ENCODE measurements at places on chromosomes 3 and 15. TPM values are rescaled to one million over a fixed set of nuclear protein-coding genes. Genes with fewer than 3 reads are reported as not detected.

DNA sequence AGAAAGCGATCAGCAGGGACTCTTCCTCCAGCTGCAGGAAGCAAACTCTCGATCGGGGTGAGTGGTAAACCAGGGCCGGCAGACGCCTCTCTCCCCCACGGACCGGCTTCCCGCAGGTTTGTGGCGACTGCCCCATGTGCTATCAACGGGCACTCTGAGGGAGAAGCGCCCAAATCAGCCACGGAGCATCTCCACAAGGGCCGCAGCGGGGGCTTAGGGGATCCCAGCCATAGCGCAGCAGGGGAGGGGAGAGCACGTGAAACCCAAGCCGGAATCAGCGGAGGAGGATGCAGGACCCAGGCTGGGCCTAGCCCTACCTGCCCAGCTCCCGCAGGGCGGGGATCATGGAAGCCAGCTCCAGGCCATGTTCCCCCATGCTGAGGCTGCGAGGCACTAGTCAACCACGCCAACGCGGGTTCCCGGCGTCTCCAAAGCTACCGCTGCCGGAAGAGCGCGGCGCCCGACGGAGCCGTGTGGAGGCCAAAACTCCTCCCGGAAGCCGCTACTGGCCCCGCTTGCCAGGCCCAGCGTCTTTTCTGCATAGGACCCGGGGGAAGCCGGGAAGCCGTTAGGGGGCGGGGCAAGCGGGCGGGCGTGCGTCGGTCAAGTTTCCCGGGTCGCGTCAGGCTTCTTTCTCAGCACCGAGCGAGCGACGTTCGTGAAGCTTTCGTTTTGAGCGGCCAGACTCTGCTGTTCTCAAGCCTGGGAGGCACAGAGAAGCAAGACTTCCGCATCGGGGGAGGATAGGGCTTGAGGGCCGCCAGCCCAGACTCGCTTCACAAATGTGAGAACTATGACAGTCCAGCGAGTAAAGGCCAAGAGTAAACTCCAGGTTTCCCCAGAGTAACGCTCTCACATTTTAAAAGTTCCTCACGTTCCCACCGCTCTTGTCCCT is at the start of gene ATR:
Gene ATR, minus strand, starts transcription at position 405 of the 895 bp plus-strand sequence. Its CDS starts 29 bp downstream, at position 376.
- H3K27ac ChIP-seq, result peak within 1 kb of the TSS; percentile 92
- H3K36me3 ChIP-seq, result peaks cover 4% of the 10 kb centered on the region
- DNase-seq, result peak; percentile 99
- H3K4me1 ChIP-seq, result peaks cover 58% of the 10 kb centered on the region
- H3K27me3 ChIP-seq, result no peaks in the 10 kb centered on the region

GRCh38 chr3:100060685-100061484 is 53.4 kb downstream of the FILIP1L start:
- H3K4me1 ChIP-seq, result no peaks in the 10 kb centered on the region
- H3K27ac ChIP-seq, result no peak overlapping the region
- no peak overlapping the region for H3K4me3 ChIP-seq
- no peaks in the 10 kb centered on the region for H3K27me3 ChIP-seq
- no peaks in the 10 kb centered on the region for H3K36me3 ChIP-seq

GRCh38 chr15:77013776-77014131 is 18.8 kb downstream of the PSTPIP1 start:
- peak; percentile 90 for DNase-seq
- H3K36me3 ChIP-seq, result no peaks in the 10 kb centered on the region
- peaks cover 88% of the 10 kb centered on the region for H3K4me1 ChIP-seq
- peak overlapping the region; percentile 55 for H3K27ac ChIP-seq
- no peak overlapping the region for H3K4me3 ChIP-seq

GRCh38 chr15:65033659-65034269 is 4.3 kb upstream of the MTFMT start:
- no peaks in the 10 kb centered on the region for H3K4me1 ChIP-seq
- H3K4me3 ChIP-seq, result no peak overlapping the region
- no peak for DNase-seq
- H3K27ac ChIP-seq, result no peak overlapping the region

- H3K27ac ChIP-seq, result no peak overlapping the region
- H3K4me3 ChIP-seq, result no peak overlapping the region
- no peaks in the 10 kb centered on the region for H3K36me3 ChIP-seq
- peaks cover 71% of the 10 kb centered on the region for H3K4me1 ChIP-seq
- DNase-seq, result peak; percentile 95
Observed at GRCh38 chr3:13650210-13651056, 101.5 kb downstream of the FBLN2 start.

DNA sequence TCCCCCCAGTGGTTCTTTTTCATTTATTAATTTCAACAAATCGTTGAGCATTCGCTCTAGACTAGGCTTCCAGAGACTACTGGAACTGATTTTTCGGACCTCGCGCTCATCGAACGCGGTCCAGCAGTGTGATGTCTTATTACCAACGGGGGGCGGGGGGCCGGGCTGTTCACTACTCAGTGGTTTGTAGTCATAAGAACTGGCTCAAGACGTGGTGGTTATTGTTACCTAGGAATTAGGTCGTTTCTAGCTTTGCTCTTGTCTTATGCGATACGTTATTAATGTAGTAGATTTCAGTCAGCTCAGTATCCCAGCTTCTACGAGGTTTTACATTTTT is 858 bp downstream of the RBM5 start:
- DNase-seq, result no peak
- H3K27me3 ChIP-seq, result no peaks in the 10 kb centered on the region
- H3K4me3 ChIP-seq, result peak overlapping the region; percentile 91
- H3K27ac ChIP-seq, result peak overlapping the region; percentile 95
- peaks cover 22% of the 10 kb centered on the region for H3K4me1 ChIP-seq

- H3K36me3 ChIP-seq, result no peaks in the 10 kb centered on the region
- H3K27ac ChIP-seq, result no peak overlapping the region
- H3K27me3 ChIP-seq, result no peaks in the 10 kb centered on the region
- H3K4me1 ChIP-seq, result peaks cover 18% of the 10 kb centered on the region
- no peak overlapping the region for H3K4me3 ChIP-seq
- DNase-seq, result no peak
Observed at GRCh38 chr3:161108840-161109239, 3.7 kb upstream of the B3GALNT1 start.

GRCh38 chr3:126873416-126873815 is 109.5 kb upstream of the PLXNA1 start:
- H3K4me3 ChIP-seq, result no peak overlapping the region
- no peaks in the 10 kb centered on the region for H3K36me3 ChIP-seq
- no peaks in the 10 kb centered on the region for H3K27me3 ChIP-seq
- H3K4me1 ChIP-seq, result peaks cover 4% of the 10 kb centered on the region
- no peak overlapping the region for H3K27ac ChIP-seq
- no peak for DNase-seq

DNA sequence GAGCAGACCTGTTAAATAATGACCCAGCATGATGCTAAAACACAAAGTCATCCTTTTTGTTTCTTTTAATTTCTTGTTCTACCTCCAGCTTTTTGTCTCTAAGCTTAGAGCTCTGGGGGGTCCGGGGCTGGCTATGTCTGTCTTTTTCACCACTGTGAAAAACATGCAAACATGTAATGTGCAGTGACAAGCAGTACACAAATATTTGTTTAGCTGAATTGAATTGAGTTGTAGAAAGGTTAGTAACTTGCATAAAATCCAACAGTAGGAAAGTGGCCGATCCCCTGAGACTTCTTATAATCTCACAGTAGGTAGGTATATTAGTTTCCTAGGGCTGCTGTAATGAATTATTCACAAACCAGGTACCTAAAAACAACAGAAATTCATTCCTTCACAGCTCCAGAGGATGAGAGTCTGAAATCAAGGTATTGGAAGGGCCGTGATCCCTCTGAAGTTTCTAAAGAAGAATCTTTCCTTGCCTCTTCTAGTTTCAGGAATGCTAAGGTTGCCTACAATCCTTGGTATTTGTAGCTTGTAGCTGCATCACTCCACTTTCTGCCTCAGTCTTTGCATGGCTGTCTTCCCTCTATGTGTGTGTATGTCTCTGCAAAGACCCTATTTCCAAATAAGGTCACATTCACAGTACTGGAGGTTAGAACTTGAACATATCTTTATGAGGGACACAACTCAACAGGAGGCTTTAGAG is 32.7 kb downstream of the ARL14 start:
- H3K27ac ChIP-seq, result no peak overlapping the region
- peaks cover 2% of the 10 kb centered on the region for H3K27me3 ChIP-seq
- no peak for DNase-seq
- no peaks in the 10 kb centered on the region for H3K4me1 ChIP-seq
- no peaks in the 10 kb centered on the region for H3K36me3 ChIP-seq
- no peak overlapping the region for H3K4me3 ChIP-seq

GRCh38 chr3:194305356-194306108 is 45.6 kb downstream of the CPN2 start:
- H3K4me1 ChIP-seq, result peaks cover 46% of the 10 kb centered on the region
- H3K36me3 ChIP-seq, result no peaks in the 10 kb centered on the region
- DNase-seq, result peak; percentile 69
- H3K27me3 ChIP-seq, result no peaks in the 10 kb centered on the region
- no peak overlapping the region for H3K4me3 ChIP-seq

DNA sequence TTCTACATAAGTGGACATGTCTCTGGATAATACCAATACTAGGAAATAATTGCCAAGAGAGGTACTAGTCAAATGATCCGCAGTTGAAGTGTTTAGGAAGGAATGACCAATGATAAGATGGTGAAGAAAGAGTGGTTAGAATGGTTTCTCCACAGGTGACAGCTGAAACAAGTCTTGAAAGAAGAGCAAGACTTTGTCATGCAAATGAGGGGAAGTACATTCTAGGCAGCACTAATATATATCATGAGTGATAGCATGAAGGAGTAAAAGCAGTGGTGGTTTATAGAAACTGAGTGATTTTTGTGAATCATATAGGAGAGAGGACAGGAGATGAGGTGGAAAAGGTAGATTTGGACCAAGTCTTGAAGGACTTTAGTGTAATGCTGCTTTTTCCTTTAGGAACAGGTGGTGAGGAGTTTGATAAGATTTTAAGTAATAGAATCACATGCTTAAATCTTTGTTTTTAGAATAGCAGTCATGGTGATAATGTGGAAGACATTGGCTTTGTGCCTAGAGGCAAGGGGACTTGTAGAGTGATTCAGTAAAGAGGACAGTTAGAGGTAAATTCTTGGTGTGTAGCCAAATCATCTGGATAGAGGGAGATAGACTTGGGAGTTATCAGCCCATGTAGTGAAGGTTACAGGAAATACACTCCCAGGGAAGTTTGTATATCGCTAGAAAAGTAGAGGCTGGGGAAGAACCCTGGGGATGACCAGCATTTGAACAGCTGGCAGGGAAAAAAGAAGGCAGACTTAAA is 31.9 kb downstream of the SLMAP start:
- no peaks in the 10 kb centered on the region for H3K27me3 ChIP-seq
- no peak overlapping the region for H3K4me3 ChIP-seq
- peaks cover 5% of the 10 kb centered on the region for H3K4me1 ChIP-seq
- no peak for DNase-seq

DNA sequence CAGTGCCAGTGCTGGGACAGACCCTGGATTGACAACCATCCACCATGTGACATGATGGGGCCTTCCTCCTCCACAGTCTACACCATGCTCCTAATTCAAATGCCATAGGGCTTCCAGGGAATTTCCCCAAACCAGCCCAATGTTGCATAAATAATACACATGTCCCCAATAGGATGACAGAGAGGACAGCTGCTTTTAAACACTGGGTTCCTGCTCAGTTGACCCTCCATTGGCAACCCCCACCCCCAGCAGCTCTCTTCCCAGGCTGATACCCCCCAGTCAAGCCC is 28.3 kb upstream of the ATP2B2 start:
- no peaks in the 10 kb centered on the region for H3K4me1 ChIP-seq
- no peak overlapping the region for H3K27ac ChIP-seq
- H3K36me3 ChIP-seq, result no peaks in the 10 kb centered on the region
- DNase-seq, result no peak
- H3K27me3 ChIP-seq, result no peaks in the 10 kb centered on the region
- no peak overlapping the region for H3K4me3 ChIP-seq

GRCh38 chr15:71451130-71451529 is 335.9 kb downstream of the THSD4 start:
- no peak overlapping the region for H3K27ac ChIP-seq
- H3K36me3 ChIP-seq, result no peaks in the 10 kb centered on the region
- H3K4me1 ChIP-seq, result no peaks in the 10 kb centered on the region
- no peak overlapping the region for H3K4me3 ChIP-seq
- H3K27me3 ChIP-seq, result no peaks in the 10 kb centered on the region
- DNase-seq, result no peak

- no peaks in the 10 kb centered on the region for H3K4me1 ChIP-seq
- H3K27me3 ChIP-seq, result peaks cover 16% of the 10 kb centered on the region
- no peaks in the 10 kb centered on the region for H3K36me3 ChIP-seq
- no peak for DNase-seq
Observed at GRCh38 chr15:39115379-39116057, 465.4 kb upstream of the THBS1 start.

DNA sequence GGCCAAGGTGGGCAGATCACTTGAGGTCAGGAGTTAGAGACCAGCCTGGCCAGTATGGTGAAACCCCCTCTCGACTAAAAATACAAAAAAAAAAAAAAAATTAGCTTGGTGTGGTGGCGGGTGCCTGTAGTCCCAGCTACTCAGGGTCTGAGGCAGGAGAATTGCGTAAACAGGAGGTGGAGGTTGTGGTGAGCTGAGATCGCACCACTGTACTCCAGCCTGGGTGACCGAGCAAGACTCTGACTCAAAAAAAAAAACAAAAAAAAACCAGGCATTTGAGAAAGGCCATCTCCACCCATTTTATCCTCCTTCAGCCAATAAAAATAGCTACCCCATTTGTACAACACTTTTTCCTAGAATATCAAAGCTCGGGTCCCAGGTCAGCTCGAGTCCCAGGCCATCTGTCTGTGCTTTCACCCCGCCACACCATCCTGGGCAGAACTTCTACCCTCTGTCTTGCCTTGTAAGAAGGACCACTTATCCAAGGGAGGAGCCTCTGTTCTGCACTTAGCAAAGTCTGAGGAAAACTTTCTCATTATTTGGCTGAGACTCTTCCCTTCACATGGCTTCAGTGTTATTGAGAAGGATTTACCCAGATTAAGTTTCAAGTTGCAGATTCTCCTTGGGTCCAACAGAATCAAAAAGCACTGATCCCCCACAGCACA is 99.1 kb downstream of the MESD start:
- H3K36me3 ChIP-seq, result peaks cover under 1% of the 10 kb centered on the region
- no peak overlapping the region for H3K27ac ChIP-seq

- H3K27me3 ChIP-seq, result peaks cover 14% of the 10 kb centered on the region
- peak overlapping the region; percentile 83 for H3K27ac ChIP-seq
- DNase-seq, result peak; percentile 79
- H3K4me1 ChIP-seq, result peaks cover 7% of the 10 kb centered on the region
- no peaks in the 10 kb centered on the region for H3K36me3 ChIP-seq
Observed at GRCh38 chr3:135966271-135966961, 888 bp downstream of the PPP2R3A start.

RCN2 gene
- 36.1 TPM for polyA plus RNA-seq

CCDC80 gene
- polyA plus RNA-seq, result 6.8 TPM

IMPG2 gene
- 0.10 TPM for polyA plus RNA-seq

RPL15 gene
- polyA plus RNA-seq, result 6,830 TPM

TIMP4 gene
- polyA plus RNA-seq, result 2.4 TPM

CSPG5 gene
- 0.09 TPM for polyA plus RNA-seq

NOX5 gene
- 0.36 TPM for polyA plus RNA-seq
